ENCODE measurements at places on chromosomes 5 and 9.
A peak's percentile ranks its signal among the peaks of the same experiment; 100 is the strongest.

DNA sequence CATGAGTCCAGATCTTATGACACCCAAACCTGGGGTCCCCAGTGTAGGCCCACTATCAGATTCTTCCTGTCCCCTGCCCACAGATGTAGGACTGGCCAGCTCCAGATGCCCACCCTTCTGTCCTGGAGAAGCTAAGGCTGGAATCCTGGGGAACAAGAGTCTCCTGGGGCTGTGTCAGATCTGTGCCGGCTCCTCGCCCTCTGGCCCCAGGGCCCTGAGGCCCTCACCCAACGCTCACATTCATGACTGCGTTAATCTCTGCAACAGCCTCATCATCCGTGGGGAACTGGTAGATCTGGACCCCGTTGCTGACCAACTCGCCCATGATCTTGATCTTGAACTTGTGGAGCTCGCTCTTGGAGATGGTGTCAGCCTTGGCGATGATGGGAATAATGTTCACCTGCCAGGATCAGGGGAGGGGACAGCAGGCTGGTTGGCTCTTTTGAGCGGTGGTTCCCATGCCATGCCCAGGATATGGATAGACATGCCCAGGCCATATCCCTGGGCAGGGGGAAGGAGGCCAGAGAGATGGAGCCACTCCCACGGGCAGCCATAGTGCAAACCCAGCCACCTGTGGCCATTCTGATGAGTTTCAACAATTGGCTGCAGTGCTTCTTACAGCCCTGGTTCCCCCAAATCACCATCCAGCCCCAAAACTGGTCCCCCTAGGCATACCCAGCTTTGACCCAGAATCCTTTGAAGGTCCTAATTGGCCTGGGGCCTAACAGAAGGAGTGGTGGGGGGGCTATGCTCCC lies 14.6 kb downstream of the SEPTIN8 start:
- no peak for DNase-seq

DNA sequence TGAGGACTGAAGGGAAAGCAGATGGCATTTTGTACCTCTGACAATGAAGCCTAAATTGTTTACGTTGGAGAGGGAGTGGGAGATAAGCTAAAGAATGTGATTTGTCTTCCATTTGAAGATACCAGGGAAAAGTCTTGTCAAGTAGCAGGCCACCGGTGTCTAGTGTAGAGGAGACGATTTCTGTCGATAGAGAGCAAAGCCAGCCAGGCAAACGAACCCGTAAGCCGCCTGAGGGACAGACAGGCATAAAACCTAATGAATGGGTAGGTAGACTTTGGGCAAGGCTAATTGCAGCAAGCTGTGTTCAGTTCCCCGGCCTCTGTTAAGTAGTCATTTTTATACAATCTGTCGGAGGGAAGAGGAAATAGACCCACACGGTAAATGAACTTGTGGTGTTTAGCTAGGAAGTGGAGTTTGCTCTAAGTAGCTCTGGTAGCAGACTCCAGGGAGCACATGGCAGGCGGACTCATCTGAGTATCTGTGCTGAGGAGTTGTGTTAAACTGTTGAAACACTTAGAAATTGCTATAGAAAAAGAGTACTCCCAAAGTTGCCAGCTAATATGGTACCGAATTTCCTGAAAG lies 28.8 kb downstream of the SMARCA2 start:
- no peak for DNase-seq

DNA sequence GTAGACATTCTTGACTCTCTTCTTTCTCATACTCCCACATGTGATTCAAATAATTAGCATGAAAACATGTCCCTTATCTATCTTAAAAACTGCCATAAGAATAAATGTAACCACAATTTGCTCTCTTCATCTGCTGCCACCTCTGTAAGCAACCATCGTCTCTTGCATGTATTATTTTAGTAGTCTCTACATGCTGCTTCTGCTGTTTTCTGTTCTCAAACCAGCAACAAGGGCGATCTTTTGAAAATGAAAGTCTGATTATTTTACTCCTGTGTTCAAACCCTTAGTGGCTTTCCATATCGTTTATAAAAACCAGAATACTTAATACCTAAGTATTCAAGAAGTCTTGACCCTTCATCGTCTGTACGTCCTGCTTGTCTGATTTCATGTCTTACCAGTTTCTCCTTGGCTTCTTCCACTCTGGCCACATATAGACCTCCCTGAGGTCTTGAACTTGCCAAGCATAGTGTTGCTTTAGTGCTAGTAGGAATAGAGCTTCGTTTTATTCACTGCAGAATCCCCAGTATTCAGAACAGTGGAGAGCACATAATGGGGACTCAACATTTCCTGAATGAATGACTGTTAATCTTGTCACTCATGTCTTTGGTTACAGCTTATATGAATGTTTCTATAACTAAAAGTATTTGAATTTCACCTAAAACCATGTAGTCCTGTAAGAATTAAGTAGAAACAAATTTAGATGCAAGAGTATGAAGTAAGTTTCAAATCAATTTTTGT lies 10.6 kb downstream of the CDC42SE2 start:
- DNase-seq: no peak

GRCh38 chr9:77997611-77998284 lies 33.9 kb downstream of the GNAQ start:
- no peak for DNase-seq

DNA sequence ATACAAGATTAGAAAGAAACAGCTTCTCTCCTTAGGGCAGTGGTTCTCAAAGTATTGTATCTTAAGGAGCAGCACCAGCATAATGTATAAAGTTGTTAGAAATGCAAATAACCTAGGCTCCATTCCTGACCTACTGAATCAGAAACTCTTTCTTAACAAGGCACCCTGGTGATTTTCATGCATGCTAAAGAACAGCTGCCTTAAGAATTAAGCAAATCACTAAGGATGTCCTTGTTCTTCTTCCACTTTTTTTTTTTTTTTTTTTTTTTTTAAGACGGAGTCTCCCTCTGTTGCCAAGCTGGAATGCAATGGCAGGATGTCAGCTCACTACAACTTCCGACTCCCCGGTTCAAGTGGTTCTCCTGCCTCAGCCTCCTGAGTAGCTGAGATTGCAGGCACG lies 1095.2 kb upstream of the EDIL3 start:
- DNase-seq: no peak

- DNase-seq: no peak
Measured at GRCh38 chr5:97119007-97119390, 23.4 kb downstream of the LIX1 start.

GRCh38 chr9:22838266-22838665 lies 391.6 kb downstream of the DMRTA1 start:
- DNase-seq: no peak

- no peak for DNase-seq
Measured at GRCh38 chr5:27434335-27434734, 395.9 kb upstream of the CDH9 start.

DNA sequence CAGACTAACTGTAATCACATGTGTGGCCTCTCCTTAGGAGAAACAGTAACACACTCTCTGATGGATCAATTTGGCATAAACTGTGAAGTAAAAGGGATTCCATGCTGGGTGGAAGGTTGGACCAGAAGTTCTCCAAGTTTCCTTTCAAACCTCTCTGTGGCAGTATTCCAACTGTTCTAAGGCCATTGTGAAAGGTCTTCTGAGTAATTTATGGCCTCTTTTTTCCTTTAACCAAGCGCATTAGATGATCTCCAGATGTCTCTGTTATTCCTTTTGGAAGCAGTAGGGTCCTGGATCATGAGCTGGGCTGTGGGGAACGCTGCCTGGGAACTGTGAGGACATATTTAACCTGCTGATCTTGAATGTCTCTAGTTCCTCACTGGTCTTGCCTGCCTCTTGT lies 80.6 kb upstream of the IL6ST start:
- no peak for DNase-seq

DNA sequence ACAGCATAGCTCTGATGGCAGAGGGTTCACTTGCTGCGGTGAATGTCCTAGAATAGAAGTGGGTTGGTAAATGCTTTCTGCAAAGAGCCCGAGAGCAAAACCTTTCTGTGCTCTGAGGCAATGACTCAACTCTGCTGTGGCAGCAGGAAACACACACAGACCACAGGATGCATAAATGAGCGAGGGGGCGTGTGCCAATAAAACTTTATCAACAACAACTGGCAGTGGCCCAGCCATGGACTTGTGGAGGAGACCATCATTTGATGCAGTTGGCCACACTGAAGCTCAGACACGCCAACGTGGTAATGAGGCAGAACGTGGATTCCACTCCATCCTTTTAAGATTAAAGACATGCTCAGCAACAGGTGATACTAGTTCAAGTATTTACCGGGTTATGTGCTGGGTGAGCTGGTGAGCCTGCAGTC lies 6.8 kb downstream of the MRPL36 start:
- DNase-seq: peak; percentile 83

DNA sequence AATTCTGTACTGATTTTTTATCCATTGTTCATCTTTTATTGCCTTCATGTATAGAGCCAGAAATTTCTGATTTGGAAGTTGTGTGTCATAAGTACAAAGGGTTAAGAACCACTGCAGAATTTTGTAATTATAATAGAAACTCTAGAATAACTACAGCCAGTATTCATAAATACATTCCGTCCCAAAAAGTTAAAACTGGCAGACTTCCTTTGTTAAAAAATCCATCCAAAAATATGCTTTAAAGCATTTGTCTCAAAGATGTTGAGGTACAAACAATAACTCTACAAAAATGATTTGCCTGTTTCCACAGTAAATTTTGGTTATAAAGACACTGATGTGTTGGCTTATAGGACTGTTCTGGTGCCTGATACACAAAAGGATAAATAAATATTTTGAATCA lies 436.6 kb downstream of the DTWD2 start:
- DNase-seq: no peak

DNA sequence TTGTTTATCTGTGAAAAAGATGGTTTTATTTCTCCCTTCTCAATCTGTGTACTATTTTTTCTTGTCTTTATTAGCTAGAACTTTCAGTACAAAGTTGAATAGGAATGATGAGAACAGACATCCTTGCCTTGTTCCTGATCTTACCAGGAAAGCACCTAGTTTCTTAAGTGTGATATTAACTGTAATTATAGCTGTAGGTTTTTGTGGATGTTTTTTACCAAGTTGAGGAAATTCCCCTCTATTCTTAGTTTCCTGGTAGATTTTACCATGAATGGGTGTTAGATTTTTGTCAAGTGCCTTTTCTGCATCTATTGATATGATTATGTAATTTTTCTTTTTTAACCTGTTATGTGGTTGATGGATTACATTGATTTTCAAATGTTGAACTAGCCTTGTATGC lies 68.7 kb downstream of the KCNN2 start:
- DNase-seq: no peak

- no peak for DNase-seq
Measured at GRCh38 chr5:30802961-30803705, 390.4 kb upstream of the CDH6 start.

GRCh38 chr5:2039180-2039531 lies 156.4 kb upstream of the IRX4 start:
- DNase-seq: no peak

DNA sequence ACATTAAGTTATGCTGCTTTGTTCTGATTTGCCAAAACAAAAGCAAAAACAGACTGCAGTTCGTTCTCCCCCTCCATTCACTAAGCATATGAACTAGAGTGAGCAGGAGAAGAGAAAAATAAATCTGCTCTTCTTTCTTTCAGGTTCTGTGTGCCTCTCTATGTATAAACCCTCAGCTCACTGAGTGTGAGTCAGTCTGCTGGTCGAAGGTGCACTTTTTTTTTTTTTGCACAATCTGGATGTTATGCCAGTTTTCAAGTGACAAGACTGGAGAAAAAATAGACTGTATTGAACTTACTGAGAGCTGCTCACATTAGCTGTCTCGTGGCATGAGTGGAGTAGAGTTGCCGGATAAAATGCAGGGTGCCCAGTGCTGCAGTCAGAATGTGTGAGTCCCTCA lies 244.6 kb upstream of the ATP10B start:
- DNase-seq: no peak

- DNase-seq: no peak
Measured at GRCh38 chr5:145682197-145682899, 152.8 kb downstream of the PRELID2 start.

DNA sequence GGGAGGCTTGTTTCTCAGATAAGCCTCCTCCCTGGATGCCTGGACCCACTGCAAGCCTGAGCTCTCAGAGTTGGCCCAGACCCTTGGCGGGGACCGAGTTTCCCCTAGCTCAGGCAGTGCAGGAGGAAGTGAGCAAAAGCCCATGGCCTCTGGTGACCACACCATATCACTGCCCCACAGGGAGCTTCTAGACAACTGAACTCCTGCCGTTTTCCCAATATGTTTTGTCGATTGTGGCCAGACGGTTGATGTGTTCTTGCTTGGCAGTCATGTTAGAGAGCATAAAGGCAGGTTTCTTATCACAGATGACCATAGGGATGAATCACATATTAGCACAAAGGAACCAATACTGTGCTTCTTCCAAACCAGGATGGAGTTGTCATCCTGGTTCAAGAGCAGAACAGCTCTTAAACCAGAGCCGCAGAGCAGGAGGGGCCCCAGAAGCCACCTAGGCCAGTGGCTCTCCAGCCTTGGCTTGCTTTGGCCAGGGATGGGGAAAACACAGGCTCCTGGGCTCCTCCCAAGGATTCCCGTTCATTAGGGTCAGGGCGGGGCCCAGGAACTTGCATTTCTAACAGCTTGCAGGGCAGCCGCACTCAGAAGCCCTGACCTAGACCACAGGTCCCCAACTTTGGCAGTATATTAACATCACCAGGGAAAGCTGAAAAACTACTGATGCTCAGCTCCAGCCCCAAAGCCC lies 113.1 kb upstream of the TBC1D2 start:
- DNase-seq: no peak

GRCh38 chr5:55507574-55507973 lies 27.2 kb downstream of the PLPP1 start:
- DNase-seq: no peak

GRCh38 chr9:135734616-135735144 lies 32.7 kb downstream of the KCNT1 start:
- no peak for DNase-seq

DNA sequence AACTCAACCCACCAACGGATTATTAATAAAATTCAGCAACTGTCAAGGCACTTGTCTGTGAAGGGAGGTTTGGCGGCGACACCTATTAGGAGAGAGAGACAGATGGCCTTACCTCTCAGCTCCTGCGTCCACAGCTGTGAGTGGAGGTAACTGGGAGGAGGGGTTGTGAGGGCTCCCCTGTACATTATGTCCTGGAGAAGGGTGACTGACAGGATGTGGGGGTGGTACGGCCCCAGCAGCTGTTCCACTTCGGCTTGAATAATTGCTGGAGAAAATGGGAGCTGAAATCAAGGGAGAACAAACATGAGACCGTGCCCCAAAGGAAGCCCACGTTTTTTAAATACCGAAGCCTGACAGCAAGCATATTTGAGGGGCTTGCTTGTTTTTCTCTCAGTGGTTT lies 353.5 kb upstream of the RFX3 start:
- DNase-seq: no peak

- DNase-seq: no peak
Measured at GRCh38 chr9:113738893-113739604, 137.1 kb upstream of the ZNF618 start.

DNA sequence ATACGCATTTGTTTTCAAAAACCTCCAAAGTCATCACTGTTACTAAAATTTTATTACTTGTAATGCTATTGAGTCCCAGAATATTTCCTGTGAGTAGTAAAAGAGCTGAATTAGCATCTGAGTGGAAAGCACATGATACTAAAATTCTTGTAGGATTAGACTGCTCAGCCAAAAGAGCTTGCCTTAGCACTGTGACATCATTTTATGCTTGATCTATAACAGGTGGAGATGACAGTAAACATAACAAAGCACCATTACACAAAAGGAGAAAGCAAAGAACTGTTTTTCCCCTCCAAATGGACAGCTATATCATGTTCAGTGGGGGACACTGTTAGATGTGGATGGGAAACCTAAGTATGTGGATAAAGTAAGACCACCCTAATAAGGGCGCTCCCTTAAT lies 5.8 kb upstream of the JAK2 start:
- DNase-seq: no peak

- no peak for DNase-seq
Measured at GRCh38 chr5:168790671-168791250, 211.6 kb upstream of the PANK3 start.

GRCh38 chr5:53261245-53261644 lies 151.7 kb upstream of the MOCS2 start:
- no peak for DNase-seq
